Activated CD8-positive, alpha-beta memory T cell treated with anti-CD3 and anti-CD28 coated beads, Interleukin-2, amount 50 U/mL, for 4 hours (primary cell): ENCODE measurements at places on chromosomes 13 and 19.

- no peak for DNase-seq
Observed at GRCh38 chr13:111429064-111429558, 108.7 kb downstream of the TEX29 start.

- peak; percentile 50 for DNase-seq
Observed at GRCh38 chr13:114131583-114132418, 622 bp downstream of the RASA3 start.

- no peak for DNase-seq
Observed at GRCh38 chr19:49486232-49486631, 1.2 kb upstream of the RPL13A start.

- DNase-seq: no peak
Observed at GRCh38 chr13:60759499-60759898, 362.5 kb downstream of the TDRD3 start.

DNA sequence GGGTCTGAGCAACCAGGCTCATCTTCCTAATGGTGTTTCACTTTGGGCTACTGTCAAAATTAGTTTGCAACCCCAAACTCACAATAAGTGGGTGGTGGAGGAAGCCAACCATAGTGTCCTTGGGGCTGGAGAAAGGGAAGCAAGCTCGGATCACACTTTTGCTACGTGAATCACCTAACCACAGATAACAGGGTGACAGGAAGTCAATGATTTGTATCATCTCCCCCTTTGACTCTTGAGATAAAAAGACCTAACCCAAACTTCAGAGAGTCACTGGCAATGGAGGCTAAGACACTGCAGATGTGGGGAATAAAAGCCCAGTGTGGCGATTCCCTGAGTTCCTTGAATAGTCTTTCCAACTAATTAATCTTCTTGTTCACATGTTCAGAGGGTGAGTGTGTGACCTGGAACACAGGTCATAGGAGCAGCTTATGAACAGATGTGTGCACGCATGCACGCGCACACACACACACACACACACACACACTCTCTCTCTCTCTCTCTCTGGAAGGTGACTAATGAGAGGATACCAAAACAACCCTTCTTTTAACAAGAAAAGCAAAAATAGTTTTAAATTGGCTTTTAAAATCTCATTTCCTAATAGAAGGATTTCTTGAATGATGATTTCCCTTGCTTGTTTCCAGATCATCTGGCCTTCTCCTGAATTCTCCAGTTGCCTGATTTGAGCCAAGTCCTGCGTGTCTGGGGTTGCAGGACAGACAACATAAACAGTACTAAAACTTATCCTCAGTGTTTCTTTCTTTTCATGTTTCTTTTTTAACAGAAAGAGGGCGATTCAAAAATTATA lies 21.2 kb upstream of the DOCK9 start:
- peak; percentile 18 for DNase-seq

- peak; percentile 68 for DNase-seq
Observed at GRCh38 chr19:41936416-41936850, 8.2 kb upstream of the ERFL start.

DNA sequence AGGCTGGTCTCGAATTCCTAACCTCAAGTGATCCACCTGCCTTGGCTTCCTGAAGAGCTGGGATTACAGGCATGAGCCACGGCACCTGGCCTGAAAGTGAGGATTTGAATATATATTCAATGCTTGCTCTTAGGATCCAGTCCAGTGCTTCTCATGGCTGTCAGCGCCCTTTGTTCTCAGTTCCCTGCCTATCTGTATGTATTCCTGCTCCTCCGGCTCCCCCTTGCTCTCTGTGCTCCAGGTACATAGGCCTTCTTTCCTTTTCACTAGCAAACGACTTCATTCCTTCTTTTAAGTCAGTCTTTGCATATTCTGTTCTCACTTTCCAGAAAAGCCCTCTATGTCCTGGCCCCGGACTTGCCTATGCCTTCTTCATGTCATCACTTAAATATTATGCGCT lies 232.8 kb downstream of the DACH1 start:
- no peak for DNase-seq

DNA sequence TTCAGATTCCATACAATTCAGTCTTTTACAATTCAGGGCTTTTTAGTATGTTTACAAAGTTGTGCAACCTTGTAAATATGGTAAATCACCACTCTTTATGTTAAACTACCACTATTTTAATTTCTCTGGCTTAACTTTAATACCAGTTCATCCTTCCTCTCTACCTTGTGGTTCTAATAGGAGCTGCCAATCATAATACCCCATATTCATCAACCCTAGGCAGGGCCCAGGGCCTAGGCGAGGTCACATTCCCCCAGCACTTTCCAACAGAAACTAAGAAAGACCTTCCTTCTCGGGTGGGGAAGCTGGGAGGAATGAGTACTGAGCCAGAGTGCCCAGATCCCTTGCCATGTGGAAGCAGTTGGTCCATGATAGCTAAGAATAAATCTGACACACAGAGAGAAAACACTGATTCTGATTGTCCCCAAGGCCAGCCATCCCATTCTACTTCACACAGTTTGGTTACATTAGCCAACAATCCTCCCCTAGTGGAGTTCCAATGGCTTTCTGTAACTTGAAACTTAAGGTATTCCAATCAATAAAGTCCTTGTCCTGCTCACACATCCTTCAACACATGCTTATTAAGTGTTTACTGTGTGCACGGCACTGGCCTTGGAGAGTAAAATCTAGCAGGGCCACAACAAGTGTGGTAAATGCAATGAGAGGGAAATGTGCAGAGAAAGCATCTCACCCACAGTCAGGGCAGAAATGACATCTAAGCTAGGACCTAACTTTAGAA lies 76.8 kb downstream of the NUFIP1 start:
- no peak for DNase-seq

DNA sequence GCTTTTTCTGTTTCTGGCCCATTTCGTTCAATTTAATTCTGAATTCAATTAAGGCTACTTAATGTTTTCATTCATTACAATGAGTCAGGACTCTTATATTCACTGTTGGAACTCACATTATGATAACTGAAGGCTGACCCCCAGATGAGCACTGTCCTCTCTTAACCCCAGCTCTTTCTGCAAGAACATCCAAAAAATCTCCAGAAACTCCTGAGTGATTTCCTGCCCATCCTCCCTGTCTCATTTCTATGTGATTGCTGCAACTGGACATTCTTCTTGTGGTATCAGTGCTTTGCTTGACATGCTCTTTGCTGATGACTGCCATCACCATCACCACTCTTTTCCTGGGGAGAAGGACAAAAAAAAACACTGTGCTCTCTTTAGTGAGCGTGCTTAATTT lies 240.3 kb downstream of the SPRY2 start:
- DNase-seq: no peak

GRCh38 chr19:46489445-46490272 lies 6.0 kb downstream of the PNMA8B start:
- no peak for DNase-seq

GRCh38 chr19:10908380-10908960 lies 20.0 kb downstream of the YIPF2 start:
- no peak for DNase-seq

GRCh38 chr19:18669524-18669817 lies 14.0 kb upstream of the CRTC1 start:
- no peak for DNase-seq

GRCh38 chr13:75507027-75508001 lies 25.3 kb upstream of the TBC1D4 start:
- DNase-seq: no peak

DNA sequence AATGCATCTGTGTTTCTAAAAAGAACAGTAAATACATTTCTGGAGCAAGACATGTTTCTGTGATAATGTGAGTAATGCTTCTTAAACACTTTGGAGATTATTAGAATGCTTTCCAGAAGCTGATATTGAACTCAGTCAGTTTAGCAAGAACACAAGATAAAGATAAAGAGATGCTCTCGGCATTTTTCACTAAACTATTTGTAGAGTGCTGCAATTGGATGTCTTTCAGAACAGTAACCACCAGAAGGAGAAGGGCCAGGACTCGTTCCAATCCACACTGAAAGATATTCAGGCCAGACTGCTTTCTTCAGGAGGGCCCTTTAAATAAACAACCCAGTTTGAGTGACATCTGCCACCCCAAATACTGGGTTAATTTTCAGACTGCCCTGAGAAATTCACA lies 456.0 kb downstream of the TBC1D4 start:
- no peak for DNase-seq
